Mammary epithelial cell (primary cell): ENCODE measurements at places on chromosomes 6 and 20.

DNA sequence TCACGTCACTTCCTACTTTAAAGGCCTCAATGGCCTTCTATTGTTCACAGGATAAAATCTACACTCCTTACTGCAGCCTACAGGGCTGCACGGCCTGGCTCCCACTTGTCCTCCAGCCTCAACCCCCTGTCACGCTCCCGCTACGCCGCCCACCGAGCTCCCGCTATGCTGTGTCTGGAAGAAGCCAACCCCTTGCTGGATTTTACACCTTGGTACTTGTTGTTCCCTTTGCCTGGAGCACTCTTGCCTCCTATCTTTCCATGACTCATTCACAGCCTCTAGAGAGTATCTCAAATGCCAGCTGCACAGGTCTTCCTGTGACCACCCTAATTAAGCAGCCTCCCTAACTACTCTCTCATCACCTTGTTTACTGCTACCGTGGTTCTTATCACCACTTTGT lies 259.9 kb downstream of the PRKN start:
- DNase-seq, result no peak

DNA sequence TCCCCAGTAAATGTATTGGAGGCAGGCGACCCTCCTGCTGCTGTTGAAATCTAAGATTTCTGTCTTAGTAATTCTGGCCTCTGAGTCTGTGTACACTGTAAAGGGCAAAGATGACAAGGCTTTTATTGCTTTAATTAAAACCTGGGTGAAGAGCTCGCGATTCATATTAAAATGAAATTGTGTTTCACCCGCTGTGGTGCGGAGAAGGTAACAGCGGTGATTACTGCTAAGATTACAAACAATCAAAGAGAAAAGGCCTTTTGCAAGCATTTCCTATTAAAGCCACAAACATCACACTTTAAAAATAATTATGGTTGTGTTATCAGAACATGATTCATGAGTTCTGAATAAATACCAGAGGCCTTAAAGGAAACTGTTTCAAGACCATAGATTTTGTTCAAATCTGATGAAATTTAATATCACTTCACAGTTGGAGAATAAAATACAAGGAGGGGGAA lies 69.3 kb downstream of the TOX2 start:
- no peak for DNase-seq

DNA sequence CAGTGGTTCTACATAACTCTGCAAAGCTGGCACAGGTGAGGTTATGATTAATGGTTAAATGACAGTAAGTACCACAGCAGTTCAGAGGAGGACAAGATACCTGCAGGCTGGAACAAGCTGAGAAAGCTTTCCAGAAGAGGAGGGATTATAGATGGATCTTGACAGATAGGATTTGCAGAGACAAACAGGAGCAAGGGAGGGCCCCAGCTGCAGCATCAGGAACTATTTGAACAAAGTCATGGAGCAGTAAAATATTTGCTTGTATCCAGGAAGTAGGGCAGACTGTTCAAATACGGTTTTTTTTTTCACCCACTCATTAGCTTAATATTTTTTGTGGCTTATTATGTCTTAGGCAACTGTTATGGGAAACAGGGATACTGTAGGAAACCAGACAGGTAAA lies 144.4 kb upstream of the MAN1A1 start:
- DNase-seq, result peak; percentile 5

- peak; percentile 79 for DNase-seq
Observed at GRCh38 chr6:121951918-121952379, 447.5 kb upstream of the HSF2 start.

GRCh38 chr6:64054861-64055260 lies 419.3 kb downstream of the PHF3 start:
- no peak for DNase-seq

DNA sequence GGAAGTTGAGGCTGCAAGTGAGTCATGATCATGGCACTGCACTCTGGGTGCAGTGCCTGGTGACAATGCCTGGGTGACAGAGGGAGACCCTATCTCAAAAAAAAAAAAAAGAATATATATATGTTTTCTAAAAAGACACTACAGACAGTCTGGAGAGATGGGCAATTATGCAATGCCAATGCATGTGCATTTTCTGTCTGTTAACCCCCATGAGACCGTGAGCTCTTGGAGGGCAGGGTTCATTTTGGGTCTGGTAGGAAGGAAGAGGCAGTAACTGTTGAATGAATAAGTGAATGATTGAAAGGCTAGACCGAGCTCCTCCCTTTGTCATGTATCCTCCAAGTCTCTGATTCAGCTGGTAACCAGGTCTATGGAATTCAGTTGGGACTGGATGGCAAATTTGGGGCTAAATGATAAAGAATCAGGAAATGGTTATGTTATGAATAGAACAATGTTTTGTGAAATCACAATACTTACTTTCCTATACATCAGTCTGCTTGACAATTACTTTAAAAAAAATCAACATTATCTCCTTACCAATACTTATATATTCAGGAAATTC lies 5.6 kb upstream of the BLCAP start:
- no peak for DNase-seq

DNA sequence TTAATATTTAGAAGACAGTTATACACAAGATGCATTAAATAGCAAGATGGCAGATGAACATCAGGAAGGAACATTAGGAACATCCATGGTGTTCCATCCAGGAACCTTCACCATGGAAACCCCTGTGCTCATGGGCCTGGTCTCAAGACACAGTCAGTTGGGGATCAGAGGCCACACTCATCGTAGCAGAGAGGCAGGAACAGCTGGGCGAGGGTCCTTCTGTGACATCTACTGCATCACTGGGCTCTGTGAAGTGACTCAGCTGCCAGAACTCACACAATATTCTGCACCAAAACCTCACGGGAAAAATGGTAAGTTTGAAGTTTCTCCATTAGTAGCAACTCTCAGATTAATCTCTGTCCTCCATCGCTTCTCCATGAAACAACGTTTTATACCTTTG lies 356.6 kb downstream of the PREX1 start:
- no peak for DNase-seq

- DNase-seq, result no peak
Observed at GRCh38 chr6:118715376-118715775, 64.0 kb upstream of the CEP85L start.

GRCh38 chr6:103872678-103873077 lies 987.0 kb downstream of the HACE1 start:
- no peak for DNase-seq

- no peak for DNase-seq
Observed at GRCh38 chr6:156474507-156475120, 302.6 kb upstream of the ARID1B start.

DNA sequence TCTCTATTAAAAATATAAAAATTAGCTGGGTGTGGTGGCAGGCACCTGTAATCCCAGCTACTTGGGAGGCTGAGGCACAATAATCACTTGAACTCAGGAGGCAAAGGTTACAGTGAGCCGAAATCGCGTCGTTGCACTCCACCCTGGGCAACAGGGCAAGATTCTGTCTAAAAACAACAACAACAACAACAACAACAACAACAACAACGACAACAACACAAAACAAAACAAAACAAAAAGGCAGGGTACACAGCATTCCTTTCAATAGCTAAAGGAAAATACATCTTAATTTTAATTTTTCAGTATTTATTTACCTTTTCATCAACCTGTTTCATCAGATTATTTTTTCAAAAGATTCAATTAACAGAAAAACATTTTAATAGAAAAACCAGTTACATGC lies 28.4 kb downstream of the SRPK1 start:
- DNase-seq, result no peak

DNA sequence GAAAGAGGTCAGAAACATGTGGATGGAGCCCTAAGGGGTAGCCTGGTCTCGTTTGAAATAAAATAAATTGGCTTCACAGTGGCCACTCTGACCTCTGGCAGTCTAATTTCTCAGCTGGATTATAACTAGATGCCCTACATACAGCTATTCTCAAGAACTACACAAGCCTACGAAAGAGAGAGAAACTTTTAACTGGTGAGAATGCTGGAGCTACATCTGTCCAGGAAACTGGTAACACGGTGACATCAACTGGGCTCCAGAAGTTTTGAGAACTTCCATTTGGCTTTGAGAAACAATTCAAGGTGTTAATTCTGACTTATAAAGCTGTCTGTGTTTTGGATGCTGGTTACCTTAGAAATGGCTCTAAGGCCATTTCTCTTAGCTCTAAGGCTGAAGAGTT lies 187.3 kb upstream of the TENT5A start:
- DNase-seq, result no peak

DNA sequence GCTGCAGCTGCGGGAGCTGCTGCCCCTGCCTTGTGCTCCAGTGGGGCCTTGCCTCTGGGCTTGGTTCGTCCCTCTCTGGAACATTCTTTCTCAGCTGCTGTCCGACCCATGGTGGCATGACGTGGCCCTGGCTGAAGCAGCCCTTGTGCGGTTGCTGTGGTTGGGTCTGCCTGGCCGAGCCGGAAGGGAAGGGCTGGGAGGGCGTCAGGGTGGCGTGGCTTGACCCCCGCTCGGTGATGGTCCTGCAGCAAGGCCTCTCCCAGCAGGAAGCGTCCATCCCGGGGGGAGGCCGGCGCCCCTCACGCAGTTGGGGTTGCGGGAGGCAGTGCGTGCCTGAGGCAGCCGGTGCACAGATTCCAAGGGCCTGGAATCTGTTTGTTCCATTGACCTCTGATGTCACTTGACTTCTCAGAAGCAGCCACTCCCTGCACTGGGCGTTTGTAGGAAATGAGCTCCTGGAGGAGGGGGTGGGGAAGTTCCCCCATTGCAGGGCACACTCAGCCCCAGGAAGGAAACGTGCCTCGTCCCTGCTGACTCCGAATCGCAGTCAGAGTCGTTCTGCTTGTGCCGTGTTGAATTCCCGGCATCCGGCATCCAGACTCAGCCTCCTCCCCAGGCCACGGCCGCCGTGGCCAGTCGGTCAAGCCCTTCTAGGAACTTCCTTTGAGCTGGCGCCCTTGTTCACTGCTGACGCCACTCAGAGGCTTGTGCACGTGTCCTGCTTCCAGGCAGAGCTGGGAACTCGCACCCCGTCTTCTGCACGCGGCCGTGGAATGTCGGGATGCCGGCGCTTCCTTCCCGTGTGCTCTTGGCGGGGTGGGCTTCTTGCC lies 9.7 kb upstream of the TNFRSF6B start:
- no peak for DNase-seq

GRCh38 chr6:13268913-13269518 lies 59.3 kb downstream of the TBC1D7 start:
- peak; percentile 55 for DNase-seq
